ENCODE measurements at places on chromosomes 1 and 21. TPM values are rescaled to one million over a fixed set of nuclear protein-coding genes. Genes with fewer than 3 reads are reported as not detected.

ARID4B gene
- total RNA-seq = 39.9 TPM

LMO4 gene
- total RNA-seq = 15.5 TPM

DNA sequence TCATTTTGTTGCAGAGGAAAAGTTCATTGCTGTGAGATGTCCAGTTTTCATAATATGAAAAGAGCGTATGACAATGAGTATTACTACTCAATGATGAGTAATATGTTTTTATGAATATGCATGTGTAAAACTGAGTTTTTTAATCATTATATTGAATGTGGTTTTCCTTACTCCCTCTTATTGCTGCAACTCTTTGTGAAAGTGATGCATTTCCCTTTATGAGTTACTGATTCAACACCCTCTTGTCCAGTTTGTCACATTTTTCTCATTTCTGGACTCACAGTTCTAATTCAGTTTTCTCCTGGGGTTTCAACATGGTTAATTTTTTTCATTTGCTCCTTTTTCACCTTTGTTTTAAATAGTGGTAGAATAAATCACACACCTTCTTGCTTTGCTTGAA, 35.2 kb upstream of the KCNJ15 start:
- H3K4me1 ChIP-seq = peaks cover 3% of the 10 kb centered on the region
- no peak overlapping the region for H3K27ac ChIP-seq
- H3K36me3 ChIP-seq = peaks cover 3% of the 10 kb centered on the region
- H3K4me3 ChIP-seq = no peak overlapping the region

DNA sequence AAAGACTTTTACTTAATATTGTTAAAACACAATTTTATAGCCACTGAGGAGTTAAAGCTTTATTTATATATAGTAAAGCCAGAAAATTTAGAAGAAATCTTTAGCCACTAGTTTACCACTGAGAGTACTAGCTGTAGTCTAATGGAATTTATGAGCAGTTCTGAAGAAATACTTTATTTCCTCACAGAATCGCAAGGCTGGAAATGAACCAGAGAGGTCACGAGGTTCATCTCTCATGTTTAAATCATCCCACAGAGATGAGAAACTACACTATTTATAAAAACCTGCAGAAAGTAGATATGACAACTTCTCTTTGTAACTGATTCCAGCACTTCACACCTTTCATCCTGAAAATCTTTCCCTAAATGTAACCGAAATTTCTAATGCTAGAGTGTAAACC, 26.0 kb downstream of the ADGRL4 start:
- H3K36me3 ChIP-seq = no peaks in the 10 kb centered on the region
- H3K27ac ChIP-seq = no peak overlapping the region
- no peak overlapping the region for H3K4me3 ChIP-seq
- no peaks in the 10 kb centered on the region for H3K27me3 ChIP-seq
- no peak for DNase-seq

GRCh38 chr21:24205319-24205718, 1402.0 kb downstream of the MRPL39 start:
- no peak overlapping the region for H3K4me3 ChIP-seq
- no peak overlapping the region for H3K27ac ChIP-seq
- DNase-seq = no peak
- H3K27me3 ChIP-seq = no peaks in the 10 kb centered on the region

DNA sequence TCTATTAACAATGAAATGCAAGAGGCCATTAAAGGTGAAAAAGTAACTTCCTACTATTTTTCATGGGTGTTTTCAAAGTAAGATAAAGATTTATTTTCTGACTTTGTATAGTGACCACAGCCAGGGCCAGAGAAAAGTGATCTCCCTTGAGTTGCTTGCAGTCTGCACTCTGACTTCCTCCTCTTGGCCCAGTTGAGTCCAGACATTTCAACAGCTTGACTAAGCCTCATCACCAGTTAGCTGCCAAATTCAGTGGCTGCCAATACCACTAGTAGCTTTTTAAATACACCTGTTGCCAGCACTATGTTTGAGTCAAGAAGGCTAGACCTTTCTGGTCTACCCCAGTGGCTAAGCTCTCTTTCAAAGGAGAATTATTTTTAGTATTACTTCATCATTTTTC, 3.7 kb upstream of the NEK7 start:
- H3K4me3 ChIP-seq = no peak overlapping the region
- peaks cover 5% of the 10 kb centered on the region for H3K36me3 ChIP-seq
- no peak for DNase-seq

DNA sequence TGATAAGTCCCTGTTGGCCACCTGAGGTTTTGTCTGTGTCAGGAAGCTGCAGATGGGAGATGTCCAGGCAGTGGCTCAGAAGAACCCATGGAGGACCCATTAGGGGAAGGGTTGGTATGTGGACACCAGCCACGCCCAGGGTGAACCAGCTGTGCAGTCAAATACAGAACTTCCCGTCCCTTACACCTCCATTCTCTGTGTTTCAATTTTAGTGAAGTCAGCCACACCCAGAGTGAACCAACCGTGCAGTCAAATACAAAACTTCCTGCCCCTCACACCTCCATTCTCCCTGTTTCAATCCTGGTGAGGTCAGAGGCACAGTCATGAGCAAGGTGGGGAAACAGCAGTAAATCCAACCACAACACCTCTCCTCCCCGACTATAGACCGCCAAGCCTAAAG, 27.4 kb downstream of the BACE2 start:
- H3K4me3 ChIP-seq = no peak overlapping the region
- H3K4me1 ChIP-seq = no peaks in the 10 kb centered on the region
- no peak overlapping the region for H3K27ac ChIP-seq
- H3K36me3 ChIP-seq = no peaks in the 10 kb centered on the region
- H3K27me3 ChIP-seq = peaks cover 1% of the 10 kb centered on the region
- no peak for DNase-seq

DNA sequence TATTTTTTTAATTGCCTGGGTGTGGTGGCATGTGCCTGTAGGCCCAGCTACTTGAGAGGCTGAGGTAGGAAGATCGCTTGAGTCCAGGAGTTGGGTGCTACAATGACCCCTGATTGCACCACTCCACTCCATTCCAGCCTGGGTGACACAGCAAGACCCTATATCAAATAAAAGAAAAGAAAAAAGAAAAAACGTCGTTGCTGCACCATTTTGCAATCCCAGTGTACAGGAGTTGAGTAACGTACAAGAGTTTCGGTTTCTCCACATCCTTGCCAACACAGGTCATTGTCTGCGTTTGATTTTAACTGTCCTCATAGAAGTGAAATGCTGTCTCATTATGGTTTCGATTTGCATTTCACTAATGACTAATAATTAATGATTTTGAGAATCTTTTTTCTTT, 7.9 kb downstream of the ZNF684 start:
- H3K27ac ChIP-seq = no peak overlapping the region
- H3K4me3 ChIP-seq = no peak overlapping the region
- no peak for DNase-seq
- H3K27me3 ChIP-seq = no peaks in the 10 kb centered on the region

DNA sequence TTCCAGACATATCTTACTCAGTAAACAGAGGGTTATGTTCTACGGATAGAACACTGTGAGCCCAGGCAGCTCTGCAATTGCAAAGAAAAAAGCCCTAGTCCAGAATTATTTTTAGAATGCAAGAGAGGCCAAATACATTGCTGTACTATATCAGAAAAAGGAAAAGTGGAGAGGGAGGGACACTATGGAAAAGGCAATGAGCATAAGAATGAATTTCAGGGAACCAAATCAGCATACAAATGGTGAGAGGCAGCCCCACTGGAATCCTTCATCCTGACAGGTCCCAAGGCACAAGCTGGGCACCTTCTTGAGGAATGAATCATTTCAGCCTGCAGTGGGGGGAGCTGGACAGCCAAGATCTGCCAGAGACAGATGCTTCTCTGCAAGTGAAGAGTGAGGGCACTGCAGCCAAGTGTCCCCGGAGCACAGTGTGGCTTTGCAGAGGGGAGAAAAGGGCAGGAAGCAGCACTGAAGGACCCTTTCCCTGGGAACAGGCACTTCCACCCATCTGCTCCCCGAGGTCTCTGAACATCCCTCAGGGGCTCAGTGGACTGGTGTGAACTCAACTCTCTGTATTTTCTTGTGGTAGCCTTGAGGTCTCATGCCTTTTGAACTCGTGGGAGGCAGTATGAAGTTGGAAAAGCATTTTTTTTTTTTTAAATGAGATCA, 115.6 kb downstream of the XCL2 start:
- no peak overlapping the region for H3K27ac ChIP-seq
- no peaks in the 10 kb centered on the region for H3K4me1 ChIP-seq
- no peak overlapping the region for H3K4me3 ChIP-seq
- no peaks in the 10 kb centered on the region for H3K36me3 ChIP-seq
- DNase-seq = no peak

GRCh38 chr1:70979881-70980280, 67.7 kb downstream of the PTGER3 start:
- H3K27ac ChIP-seq = no peak overlapping the region
- H3K36me3 ChIP-seq = no peaks in the 10 kb centered on the region
- no peak overlapping the region for H3K4me3 ChIP-seq
- H3K4me1 ChIP-seq = no peaks in the 10 kb centered on the region

DNA sequence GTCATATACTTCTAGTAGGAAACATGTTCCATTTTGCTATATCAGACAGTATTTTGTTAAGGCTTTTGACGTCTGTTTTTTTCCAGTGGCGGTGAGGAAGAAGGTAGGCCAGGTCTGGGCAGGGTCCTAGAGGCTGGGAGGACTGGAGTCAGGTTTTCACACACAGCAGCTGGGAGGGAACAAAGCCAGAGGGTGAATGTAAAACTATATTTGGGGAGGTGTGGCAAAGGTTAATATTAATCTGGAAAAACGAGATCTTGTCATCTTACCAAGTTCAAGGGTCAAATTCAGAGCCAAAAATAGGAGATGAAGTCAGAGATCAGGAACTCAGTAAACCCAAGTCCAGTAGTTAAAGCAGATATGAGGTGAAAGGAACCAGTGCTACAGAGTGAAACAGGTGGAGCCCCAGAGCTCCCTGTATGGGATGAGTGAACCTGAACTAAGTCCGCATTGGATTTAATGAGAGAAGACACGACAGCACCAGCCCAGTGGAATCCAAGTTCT, 10.7 kb upstream of the OTUD7B start:
- H3K36me3 ChIP-seq = no peaks in the 10 kb centered on the region
- no peak for DNase-seq
- H3K4me1 ChIP-seq = no peaks in the 10 kb centered on the region
- no peaks in the 10 kb centered on the region for H3K27me3 ChIP-seq

DNA sequence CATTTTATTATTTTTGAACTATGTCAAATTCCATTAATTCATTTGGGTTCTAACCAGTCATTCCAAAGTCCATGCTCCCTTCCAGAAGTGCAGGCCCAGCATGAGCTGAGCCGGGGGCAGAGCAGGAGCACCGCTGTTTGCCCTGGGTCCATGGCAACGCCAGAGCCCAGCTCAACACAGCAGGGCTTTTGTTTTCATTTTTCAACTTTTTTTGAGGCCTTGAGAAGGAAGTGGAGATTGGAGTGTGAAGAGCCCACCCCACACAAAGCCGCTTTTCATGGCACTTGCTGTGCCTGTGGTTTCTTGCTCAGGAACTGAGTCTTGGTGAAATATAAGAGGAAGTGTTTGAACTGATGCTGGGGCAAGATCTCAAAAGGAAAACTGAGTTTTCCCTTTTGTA, 13.2 kb upstream of the PRMT2 start:
- peak; percentile 51 for DNase-seq
- peaks cover 52% of the 10 kb centered on the region for H3K4me1 ChIP-seq
- no peaks in the 10 kb centered on the region for H3K27me3 ChIP-seq
- peak overlapping the region; percentile 80 for H3K27ac ChIP-seq
- peaks cover 10% of the 10 kb centered on the region for H3K36me3 ChIP-seq
- peak overlapping the region; percentile 44 for H3K4me3 ChIP-seq

DNA sequence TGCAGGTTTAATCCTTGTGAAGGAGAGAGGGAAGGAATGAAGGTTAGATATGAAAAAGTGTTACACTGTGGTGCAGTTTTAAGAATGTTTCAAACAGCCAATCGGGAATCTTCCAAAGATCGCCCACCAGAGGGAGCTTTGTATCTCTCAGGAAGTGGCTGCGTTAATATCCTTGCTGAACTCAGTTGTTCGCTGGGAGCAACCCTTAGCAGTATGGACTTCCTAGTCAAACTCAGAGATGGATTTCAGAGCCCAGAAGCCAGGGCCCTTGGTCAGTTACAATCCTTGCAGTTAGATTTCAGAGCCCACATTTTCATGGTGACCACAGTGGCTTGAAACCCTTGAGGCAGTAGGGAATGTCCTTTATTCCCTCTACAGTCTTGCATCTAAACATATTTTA, 136.2 kb downstream of the NTNG1 start:
- no peaks in the 10 kb centered on the region for H3K36me3 ChIP-seq
- H3K27me3 ChIP-seq = peaks cover 2% of the 10 kb centered on the region
- H3K27ac ChIP-seq = no peak overlapping the region
- H3K4me3 ChIP-seq = no peak overlapping the region

DNA sequence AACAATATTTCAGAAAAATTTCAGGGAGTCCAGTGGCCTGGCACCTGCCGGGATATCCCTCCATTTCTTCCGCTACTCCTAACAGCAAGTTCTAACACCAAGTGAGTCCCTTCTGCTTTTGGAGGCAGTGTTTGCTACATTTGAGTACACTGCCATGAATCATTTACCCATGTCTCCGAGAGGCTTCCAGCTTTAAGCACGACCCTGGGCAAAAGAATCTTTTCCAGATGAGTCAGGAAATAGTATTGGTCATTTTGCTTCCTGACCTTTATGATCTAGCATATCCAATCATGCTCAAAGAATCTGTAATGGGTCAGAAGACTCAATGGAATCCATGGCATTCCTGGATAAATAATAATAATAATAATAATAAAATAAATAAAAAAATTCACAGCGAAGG, 60.7 kb upstream of the FMN2 start:
- no peak overlapping the region for H3K4me3 ChIP-seq
- H3K27me3 ChIP-seq = peaks cover 2% of the 10 kb centered on the region

DNA sequence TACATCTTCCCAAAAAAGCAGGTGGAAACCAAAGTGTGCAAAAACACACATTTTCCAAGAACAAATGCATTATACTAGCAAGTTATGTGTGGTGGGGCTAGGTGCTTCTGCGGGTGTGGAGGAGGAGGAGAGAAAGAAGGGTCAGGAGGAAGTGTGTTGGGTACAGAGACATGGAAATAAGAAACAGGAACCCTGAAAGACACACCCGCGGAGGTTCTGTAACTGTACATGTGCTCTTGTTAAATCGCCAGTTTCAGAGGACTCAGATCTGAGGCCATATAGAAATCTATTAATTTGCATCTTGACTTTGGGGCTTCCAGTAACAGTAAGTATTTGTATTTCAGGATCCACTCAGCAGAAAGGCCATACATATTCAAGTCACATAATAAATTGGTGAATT, 30.9 kb downstream of the ERG start:
- no peak overlapping the region for H3K4me3 ChIP-seq
- no peaks in the 10 kb centered on the region for H3K36me3 ChIP-seq
- H3K27ac ChIP-seq = no peak overlapping the region

- no peaks in the 10 kb centered on the region for H3K27me3 ChIP-seq
- H3K27ac ChIP-seq = no peak overlapping the region
- peaks cover 4% of the 10 kb centered on the region for H3K4me1 ChIP-seq
- no peak for DNase-seq
- H3K4me3 ChIP-seq = no peak overlapping the region
These were observed 262.9 kb upstream of the PROX1 start for GRCh38 chr1:213724640-213725536.

DNA sequence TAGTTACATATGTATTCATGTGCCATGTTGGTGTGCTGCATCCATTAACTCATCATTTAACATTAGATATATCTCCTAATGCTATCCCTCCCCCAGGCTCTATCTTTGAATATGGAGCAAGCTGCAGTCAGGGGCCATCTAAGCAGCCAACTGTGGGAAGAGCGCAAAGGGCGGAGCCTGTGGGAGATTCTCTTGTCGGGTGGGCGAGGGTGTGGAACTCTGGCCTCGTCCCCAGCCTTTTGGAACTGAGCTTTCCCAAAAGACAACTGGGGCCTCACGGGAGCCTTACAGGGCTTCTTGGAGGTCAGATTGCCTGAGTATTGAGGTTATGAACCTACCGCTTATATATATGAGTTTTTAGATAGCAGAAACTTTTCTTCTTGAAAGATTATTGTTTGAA, 117.2 kb downstream of the HHAT start:
- H3K27me3 ChIP-seq = peaks cover 7% of the 10 kb centered on the region
- H3K36me3 ChIP-seq = no peaks in the 10 kb centered on the region
- peaks cover 31% of the 10 kb centered on the region for H3K4me1 ChIP-seq
- DNase-seq = no peak
- H3K27ac ChIP-seq = peak overlapping the region; percentile 89
- H3K4me3 ChIP-seq = no peak overlapping the region

Data from activated naive CD4-positive, alpha-beta T cell treated with anti-CD3 and anti-CD28 coated beads for 36 hours (primary cell).